Stimulated activated CD4-positive, alpha-beta T cell treated with anti-CD3 and anti-CD28 coated beads, Interleukin-4, amount 100 ng/mL, for 4 hours (primary cell): ENCODE measurements at places on chromosomes 3 and 15.

DNA sequence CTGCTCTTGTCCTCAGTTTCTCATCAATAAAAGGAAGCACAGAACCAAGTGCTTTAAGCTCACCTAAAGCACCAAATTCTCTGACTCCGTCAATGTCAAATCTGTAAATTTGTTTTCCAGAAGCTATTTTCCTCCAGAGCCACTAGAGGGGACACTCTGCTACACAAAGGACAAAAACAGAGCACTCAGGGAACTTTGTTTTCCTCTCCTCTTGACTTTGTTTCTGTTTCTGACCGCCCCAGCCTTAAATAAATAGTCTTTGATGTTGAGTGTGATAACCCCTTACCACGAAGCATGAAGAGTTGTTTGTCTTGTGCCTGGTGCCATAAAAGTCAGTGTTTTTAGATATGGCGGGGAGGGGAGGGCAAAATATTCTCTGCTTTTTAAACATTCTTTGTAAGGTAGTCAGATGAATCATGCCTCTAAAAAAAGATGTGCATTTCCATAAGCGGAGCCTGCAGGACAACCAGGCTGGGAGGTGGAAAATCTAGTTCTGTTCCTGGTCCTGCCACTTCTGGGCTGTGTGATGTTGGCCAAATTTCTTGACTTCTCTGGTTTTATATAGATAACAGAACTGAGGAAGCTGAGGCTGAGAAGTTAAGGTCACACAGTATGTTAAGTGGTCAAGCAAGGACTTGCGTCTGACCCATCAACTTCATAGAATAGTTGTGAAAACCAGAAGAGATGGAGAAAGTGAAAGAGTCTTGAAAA lies 7.3 kb upstream of the ZBTB38 start:
- no peak for DNase-seq

DNA sequence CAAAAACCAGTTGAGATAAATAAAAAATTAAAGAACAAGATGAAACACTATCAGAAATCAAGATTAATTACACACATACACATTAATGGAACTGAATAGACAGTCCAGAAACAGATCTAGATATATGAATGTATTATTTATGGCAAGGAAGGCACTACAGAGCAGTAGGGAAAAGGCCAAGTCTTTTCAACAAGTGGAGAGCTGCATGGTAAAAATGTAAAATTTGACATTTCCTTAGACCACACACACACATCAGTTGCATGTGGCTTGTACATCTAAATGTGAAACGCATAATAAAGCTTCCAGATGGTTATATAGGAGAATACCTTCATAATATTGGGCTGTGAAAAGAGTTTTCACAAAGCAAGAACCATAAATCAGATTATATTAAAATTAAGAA lies 57.8 kb upstream of the ASB14 start:
- no peak for DNase-seq

DNA sequence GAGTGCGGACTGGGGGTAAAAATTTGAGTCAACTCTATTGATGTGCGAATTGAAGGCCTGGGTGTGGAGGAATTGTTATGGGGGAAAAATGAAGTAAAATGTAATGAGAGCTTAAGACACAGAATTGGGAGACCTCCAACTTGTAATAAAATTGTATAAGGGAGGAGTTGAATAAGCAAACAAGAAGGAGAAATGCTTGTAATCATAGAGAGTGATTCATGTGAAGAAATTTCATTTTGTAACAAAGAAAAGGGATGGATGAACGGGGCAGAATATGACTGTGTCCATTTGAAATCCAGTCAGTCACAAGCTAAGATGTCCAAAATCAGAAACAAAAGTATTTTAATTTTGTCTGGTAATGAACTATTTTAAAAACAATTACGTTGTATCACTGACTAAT lies 552.3 kb downstream of the NAALADL2 start:
- DNase-seq = no peak

DNA sequence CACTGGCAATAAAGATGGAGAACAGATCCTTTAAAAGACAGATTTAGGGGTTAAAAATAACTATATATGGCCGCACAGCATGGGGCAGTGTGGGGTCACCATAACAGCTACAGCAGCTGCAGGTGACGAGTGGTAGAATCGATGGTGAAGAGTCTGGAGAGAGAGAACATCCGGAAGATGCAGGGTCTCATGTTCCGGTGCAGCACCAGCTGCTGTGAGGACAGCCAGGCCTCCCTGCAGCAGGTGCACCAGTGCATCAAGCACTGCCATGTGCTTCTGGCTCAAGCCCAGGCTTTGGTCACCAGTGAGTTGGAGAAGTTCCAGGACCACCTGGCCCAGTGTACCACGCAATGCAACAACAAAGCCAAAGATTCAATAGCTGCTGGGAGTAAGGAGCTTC lies 93.7 kb upstream of the IMPG2 start:
- DNase-seq = no peak

DNA sequence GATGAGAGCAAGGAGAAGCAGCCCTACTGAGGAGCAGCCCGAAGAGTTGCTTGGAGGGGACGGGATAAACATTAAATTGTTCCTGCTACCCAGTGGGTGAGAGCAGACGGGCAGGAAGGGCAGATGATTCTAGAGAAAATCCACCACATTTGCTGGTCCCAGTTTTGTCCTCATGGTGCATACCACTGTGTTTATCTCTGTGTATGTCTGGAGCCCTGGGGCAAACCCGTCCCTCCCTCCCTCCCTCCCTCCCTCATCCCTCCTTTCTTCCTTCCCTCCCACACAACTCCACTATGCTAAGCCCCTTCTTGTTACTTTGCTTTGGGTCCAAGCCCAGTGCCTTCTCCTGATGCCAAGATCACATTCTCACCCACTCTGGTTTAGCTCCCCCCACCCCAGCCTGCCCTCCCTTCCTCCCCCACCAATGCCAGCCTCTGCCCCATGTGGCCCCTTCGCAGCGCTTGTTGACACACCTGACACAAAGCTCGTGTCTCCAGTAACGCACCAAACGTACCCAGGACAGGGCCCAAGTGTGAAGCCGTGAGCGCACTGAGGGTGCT lies 194.8 kb downstream of the ATP10A start:
- DNase-seq = no peak

DNA sequence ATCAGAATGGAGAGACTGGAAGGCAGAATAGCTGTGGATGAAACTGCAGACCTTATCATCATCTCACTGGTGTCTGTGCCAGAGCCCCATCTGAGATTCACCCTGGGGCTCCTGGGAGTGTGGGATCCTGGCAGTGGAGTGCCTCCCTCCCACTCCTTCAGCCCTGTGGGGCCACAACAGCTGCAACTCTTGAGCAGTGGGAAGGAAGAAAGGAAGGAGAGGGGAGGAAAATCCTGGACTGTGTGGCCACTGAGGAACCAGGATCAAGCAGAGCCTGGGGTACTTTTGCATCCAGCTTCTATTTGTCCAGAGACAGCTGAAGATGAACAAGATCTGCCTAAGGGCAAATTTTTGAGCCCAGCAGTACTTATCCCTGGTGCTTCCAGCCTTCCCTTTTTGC lies 13.1 kb upstream of the ALDH1A2 start:
- no peak for DNase-seq

DNA sequence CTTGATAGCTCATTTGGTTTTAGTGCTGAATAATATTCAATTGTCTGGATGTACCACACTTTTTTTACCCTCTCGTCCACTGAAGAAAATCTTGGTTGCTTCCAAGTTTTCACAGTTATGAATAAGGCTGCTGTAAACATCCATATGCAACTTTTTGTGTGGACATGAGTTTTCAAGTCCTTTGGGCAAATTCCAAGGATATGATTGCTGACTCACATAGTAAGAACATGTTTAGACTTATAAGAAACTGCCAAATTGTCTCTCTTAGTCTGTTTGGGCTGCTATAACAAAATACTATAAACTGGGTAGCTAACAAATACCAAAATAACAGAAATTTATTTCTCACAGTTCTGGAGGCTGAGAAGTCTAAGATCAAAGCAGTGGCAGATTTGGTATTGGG lies 59.5 kb upstream of the TNFSF10 start:
- DNase-seq = no peak

GRCh38 chr15:85330901-85331588 lies 49.4 kb upstream of the AKAP13 start:
- peak; percentile 34 for DNase-seq

GRCh38 chr3:143298886-143299535 lies 179.4 kb downstream of the CHST2 start:
- no peak for DNase-seq

- no peak for DNase-seq
Observed at GRCh38 chr3:45131201-45131600, 15.0 kb downstream of the CDCP1 start.

GRCh38 chr3:110293660-110294059 lies 778.0 kb upstream of the NECTIN3 start:
- no peak for DNase-seq

GRCh38 chr15:91369823-91370222 lies 269.8 kb downstream of the SV2B start:
- DNase-seq = no peak

GRCh38 chr15:97759363-97759762 lies 201.1 kb upstream of the ARRDC4 start:
- no peak for DNase-seq

DNA sequence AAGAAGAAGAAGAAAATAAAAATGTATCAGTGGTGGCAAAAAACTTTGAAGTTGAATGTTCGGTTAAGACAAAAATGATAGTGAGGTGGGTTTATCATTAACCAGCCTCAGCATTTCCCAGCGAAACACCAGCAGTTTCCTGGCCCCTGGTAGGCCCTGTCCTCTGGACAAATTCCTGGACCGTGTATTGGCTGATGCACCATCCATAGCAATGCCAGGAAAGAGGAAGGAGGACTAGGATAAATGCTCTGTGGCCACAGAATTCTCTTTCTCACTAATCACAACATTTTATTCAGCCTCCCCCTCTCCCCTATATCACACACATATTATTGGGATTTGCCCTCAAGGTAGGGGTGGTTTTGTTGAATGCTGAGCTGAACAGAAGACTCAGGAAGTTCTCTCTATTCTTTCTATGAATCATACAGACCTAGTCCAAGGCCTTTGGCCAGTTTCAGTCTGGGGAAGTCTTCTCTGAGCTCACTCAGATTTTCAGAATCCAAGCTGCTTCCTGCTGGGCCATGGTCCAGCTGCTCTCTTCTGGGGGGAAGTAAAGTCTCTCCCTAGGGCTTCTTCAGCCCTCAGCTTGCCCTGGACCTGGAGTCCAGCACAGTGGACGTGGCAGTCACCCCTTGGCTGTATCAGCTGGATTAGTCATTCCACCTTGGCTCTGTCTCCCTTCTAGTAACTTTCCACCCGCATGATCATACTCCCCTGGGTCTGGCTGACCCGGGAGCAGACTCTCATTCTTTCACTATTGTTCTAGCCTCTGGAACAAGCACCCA lies 27.6 kb downstream of the SLC28A1 start:
- DNase-seq = no peak

GRCh38 chr3:55716044-55716443 lies 228.9 kb upstream of the WNT5A start:
- DNase-seq = no peak

- DNase-seq = no peak
Observed at GRCh38 chr3:149234671-149235245, 13.1 kb upstream of the CP start.

DNA sequence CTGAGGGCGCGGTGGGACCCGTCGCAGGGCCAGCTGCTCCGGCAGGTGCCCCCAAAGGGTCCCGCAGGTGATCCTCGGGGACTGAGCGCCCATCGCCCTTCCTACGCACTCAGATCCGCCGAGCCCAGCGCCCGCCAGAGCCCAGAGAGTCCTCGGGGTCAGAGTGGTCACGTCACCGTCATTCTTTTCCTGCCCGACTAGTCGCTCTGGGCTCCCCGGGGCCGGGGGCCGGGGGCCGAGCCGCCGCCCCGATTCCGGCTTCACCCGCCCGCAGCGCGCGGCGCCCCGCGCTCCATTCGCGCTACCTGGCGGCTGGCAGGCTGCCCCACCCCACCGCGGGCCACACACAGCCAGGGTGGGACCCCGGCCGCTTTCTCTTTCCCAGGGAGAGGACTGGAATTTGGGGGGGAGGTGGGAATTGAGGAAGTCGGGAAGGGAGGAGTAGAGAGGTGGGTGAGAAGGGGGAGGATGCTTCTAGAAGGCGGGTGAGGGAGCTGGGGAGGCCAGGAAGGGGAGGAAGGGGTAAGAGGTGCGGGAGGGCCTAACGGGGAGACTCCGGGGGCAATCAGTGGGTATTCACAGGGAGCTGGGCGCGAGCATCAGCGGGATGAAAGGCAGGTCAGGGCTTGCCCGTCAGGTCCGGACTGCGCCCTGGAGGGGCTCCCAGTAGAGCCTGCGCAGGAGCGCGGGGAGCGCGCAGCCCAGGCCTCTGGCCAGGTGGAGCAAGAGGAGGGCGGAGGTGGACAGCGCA lies 36.1 kb upstream of the EPHB3 start:
- peak; percentile 9 for DNase-seq

- peak; percentile 43 for DNase-seq
Observed at GRCh38 chr3:10758304-10759037, 57.6 kb upstream of the SLC6A11 start.

DNA sequence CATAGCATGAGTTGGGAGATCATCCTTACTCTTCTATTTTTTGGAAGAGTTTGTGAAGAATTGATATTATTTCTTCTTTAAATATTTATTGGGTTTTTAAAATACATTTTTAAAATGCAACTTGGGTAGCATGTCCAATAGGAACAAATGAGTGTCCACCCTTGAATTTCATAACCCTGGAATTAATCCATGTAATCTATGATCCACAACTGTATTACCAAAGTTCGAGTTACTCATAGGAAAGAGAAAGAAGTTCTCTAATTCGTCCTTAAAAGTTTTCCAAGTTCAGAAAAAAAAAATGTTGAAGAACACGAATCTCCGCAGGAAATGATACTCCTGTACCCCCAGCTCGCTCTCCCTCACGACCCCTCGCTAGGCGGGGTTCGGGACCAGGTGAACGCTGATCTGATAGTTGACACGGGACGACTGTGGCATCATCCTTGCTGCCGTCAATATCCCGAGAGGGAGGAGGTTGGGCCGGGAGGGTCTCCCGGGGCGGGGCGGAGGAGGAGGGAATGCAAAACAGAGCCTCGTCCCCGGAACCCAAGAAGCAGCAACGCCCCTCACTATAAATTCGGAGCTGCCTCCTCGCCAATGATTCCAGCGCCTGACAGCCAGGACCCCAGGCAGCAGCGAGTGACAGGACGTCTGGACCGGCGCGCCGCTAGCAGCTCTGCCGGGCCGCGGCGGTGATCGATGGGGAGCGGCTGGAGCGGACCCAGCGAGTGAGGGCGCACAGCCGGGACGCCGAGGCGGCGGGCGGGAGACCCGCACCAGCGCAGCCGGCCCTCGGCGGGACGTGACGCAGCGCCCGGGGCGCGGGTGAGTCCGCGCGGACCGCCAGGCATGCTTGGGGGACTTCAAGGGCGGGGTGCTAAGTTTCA lies at the start of gene AGTR1:
Gene AGTR1 (plus strand): TSS at position 598 of the 884 bp plus-strand sequence. CDS start 43,133 bp downstream, outside the sequence.
- no peak for DNase-seq

GRCh38 chr3:38548154-38548931 lies 52.2 kb downstream of the EXOG start:
- no peak for DNase-seq

GRCh38 chr3:16318176-16318575 lies 53.2 kb downstream of the OXNAD1 start:
- DNase-seq = no peak

GRCh38 chr3:71926262-71926600 lies 141.3 kb upstream of the PROK2 start:
- DNase-seq = no peak

DNA sequence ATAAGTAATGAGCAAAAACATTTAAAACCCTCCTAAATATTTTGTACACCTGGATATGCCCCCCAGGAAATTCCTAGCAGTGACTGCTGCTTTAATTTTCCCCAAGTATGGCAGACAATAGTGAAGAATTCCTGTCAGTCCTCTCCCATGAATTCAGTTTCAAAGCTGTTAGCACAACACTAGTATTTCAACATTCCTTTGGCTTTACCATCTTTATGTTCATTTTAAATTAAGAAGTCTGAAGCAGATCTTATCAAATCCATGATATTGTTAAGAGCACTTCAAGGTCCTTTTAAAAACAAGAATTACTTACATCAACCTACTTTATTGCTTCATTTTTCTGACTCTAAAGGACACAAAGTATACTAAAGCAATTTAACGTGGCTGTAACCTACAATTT lies 28.8 kb upstream of the CDIN1 start:
- no peak for DNase-seq
